Stimulated activated CD8-positive, alpha-beta memory T cell treated with anti-CD3 and anti-CD28 coated beads, Interleukin-4, amount 100 ng/mL, for 1 hour (primary cell): ENCODE measurements at places on chromosomes 7 and 10.

GRCh38 chr10:89278900-89279392 lies 22.9 kb upstream of the IFIT2 start:
- DNase-seq = no peak

- DNase-seq = no peak
Observed at GRCh38 chr7:151394076-151395035, 15.5 kb downstream of the WDR86 start.

- DNase-seq = no peak
Observed at GRCh38 chr10:16497911-16498310, 23.8 kb downstream of the C1QL3 start.

GRCh38 chr7:85564861-85565260 lies 378.0 kb upstream of the SEMA3D start:
- DNase-seq = no peak

- DNase-seq = no peak
Observed at GRCh38 chr7:78015574-78016260, 217.1 kb downstream of the PHTF2 start.

DNA sequence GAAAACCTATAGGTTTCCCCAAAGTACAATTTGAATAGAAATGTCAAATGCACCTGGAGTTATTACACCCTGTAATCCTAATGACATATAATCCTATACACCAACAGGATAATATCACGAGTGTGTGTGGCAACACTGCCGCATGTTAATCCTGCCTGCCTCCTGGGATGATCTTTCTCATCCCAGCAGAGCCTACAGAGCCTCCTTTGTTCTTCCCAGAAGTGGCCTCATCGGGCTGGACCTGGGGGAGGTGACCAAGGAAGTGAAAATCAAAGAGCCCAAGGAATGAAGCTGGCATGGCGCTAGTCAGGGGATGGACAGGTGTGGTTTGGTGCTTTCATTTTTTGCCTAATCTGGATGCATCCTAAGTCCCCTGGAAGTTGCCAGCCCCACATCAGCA lies 29.5 kb upstream of the LEP start:
- no peak for DNase-seq

DNA sequence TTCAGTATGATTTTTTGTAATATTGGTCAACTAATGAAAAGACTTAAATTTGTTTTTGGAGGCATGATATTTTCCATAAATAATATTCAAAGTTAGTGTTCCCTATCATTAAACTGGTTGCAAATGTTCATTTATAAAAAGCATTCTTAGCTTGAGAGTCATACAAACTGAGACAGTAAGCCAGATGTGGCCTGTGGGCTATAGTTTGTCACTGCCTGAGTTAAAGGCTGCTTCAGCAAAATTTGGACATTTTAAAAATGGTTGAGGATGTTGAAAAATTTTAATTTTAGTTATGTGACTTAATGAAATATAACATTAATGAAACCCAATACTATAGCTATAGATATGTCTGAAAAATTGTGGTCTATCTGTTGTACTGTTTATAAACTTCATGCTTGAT lies 180.2 kb upstream of the CACNA2D1 start:
- DNase-seq = no peak

GRCh38 chr7:54846273-54846672 lies 87.3 kb upstream of the SEC61G start:
- DNase-seq = no peak

GRCh38 chr10:123488436-123488835 lies 177.7 kb upstream of the GPR26 start:
- DNase-seq = no peak

GRCh38 chr7:43784030-43784584 lies 25.6 kb downstream of the BLVRA start:
- DNase-seq = no peak

DNA sequence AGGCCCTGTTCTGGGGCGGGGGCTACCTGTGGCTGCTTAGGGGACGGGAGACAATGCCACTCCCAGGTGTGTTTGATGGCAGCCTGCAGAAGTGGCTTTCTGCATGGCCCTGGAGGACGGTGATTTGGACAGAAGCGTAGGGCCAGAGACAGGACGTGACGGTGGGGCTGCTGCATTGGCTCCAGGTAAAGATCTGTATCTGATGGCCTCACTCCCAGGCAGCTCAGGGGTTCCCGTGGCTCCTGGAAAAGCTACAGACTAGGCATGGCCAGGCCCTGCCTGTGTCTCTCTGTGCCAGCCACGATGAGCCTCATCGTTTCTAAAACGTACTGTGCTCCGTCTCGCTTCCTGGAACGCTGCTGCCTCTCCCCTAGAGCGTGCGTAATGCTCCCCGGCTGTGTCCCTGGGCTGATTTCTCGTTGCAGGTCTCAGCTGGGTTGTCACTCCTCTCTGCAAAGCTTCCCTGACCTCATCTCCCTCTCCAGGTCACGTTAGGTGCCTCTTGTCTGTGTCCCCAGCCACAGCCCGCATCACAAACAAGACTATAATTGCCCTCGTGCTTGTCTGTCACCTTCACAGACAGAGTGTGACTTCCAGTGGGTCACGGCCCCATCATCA lies 12.6 kb downstream of the GTF2IRD1 start:
- no peak for DNase-seq

- no peak for DNase-seq
Observed at GRCh38 chr7:41113719-41114118, 589.2 kb downstream of the INHBA start.

GRCh38 chr7:29975561-29975960 lies 14.0 kb downstream of the SCRN1 start:
- no peak for DNase-seq

- DNase-seq = no peak
Observed at GRCh38 chr10:133391249-133391635, 2.7 kb upstream of the MTG1 start.

DNA sequence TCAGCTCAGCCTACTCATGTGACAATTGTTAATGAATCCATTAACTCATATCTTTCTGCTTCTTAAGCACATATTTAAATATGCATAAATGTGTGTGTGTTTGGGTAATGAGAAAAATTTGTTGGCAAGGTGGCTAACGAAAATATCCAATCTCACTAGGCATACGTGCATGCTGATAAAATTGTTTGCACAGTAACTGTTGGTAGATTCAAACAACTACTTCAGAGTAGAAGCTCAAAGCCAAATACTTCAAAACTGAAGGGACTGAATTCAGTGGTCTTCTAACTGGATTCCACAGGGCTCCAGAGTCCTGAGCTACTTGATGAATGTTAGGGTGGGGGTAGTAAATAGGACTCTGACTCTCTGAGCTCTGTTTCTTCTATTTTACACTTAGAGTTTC lies 757.0 kb downstream of the GRM8 start:
- no peak for DNase-seq

GRCh38 chr10:104327745-104328645 lies 10.3 kb downstream of the ITPRIP start:
- DNase-seq = no peak

GRCh38 chr7:84139986-84140729 lies 54.4 kb downstream of the SEMA3A start:
- no peak for DNase-seq

- no peak for DNase-seq
Observed at GRCh38 chr7:4878336-4879335, 4.9 kb downstream of the RADIL start.

GRCh38 chr10:133158756-133159610 lies 1.0 kb upstream of the KNDC1 start:
- DNase-seq = no peak

DNA sequence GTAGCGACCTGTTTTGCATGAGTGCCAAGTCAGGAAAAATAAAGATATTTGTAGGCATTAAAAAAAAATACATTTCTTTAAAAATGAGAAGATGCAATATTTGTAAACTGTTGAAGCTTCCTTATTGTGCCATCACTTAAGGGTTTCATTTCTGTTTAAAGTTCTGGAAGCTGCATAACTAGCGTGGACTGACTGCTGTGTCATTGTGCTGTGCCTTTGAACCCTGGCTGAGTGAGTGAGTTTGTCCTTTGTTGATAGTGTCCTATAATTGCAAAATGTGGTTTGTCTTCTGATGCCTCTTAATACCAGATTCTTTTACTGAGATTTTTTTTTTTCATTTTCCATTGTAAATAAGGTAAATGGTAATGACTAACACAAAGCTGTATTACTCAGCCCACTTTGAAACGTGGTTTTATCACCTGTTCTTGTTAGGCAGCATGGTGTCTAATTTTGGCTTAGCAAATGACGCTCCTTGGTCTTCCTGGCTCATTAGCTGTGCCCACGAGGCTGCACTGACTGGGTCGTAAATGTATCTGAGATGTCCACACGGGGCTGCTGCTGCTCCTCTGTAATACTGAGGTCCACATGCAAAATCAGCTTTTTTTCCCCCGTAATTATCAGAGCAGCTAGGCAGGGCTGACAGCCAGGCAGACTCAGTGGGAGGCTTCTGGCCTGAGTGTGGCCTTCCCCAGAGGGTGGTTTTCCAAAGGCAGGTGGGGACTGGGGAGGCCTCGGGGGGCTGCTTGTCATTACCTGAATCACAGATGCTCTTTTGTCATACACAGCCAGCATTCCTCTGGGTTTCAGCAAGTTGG lies 14.8 kb downstream of the ZSCAN25 start:
- no peak for DNase-seq

- DNase-seq = no peak
Observed at GRCh38 chr7:105642264-105642663, 61.0 kb upstream of the EFCAB10 start.

GRCh38 chr7:54904986-54905385 lies 113.8 kb upstream of the EGFR start:
- DNase-seq = no peak

- no peak for DNase-seq
Observed at GRCh38 chr10:101744267-101744666, 31.6 kb downstream of the FGF8 start.

- DNase-seq = no peak
Observed at GRCh38 chr10:4837551-4837950, 11.5 kb downstream of the AKR1E2 start.

DNA sequence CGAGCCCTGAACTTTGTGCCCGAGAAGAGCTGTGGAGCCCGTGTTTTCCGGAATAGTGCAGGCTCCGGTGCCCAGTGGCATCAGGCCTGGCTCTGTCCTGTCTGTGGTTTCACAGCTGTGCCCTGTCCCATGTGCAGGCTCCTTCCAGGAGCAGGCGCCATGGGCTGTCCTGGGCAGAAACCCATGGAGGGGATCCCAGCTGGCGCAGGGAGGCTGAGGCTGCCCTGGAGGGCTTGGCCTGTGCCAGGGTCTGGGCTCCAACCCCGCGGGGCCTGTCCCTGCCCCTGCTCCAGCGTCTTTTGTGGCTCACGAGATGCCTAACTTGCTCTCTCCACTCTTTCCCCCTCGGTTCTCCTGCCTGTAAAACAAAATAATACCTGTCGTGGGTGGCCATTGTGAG lies 23.3 kb upstream of the CRHR2 start:
- DNase-seq = no peak

- no peak for DNase-seq
Observed at GRCh38 chr10:64219271-64220025, 698.2 kb downstream of the REEP3 start.

- no peak for DNase-seq
Observed at GRCh38 chr10:16944986-16945385, 127.8 kb upstream of the RSU1 start.

GRCh38 chr7:137421366-137421765 lies 77.8 kb upstream of the PTN start:
- no peak for DNase-seq
